ENCODE measurements at places on chromosomes 4 and X.
A peak's percentile ranks its signal among the peaks of the same experiment; 100 is the strongest.

DNA sequence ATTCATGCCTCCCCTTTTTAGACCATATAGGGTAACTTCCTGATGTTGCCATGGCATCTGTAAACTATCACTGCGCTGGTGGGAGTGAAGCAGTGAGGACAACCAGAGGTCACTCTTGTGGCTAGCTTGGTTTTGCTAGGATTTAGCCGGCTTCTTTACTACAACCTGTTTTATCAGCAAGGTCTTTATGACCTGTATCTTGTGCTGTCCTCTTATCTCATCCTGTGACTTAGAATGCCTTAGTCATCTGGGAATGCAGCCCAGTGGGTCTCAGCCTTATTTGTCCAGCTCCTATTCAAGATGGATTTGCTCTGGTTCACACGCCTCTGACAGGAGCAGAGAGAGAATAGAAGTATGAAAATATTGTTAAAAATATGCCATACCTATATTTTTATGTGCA is 355.7 kb downstream of the ADGRL3 start:
- no peak for DNase-seq

DNA sequence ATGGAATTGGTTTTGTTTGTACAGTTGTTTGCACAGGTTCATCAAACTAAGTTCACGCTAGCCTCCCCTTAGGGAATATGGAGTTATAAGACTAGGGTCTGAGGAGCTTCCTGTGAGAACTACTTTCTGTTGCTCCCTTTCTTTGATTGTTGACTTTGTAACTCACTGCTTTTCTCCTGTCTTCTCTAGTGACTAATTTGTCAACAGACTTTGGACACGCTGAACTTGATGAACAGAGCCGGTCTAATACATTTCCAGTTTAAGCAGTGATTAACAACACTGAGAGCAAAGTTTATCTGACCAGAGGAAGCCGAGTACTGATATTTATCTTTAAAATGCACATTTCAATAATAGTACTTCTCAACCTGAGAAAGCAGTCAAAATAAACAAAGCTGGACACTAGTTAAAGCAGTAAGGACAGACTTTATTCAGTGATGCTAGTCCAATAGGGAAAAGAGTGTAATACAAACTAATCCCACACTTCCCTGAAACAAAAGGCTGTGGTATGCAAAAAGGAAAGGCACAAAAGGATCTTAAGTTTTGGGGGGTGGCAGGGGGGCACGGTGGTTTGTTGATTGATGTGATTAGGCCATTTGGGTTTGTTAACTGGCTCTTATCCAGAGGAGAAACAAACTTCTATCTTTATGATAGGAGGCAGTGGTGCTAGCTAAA is 2.7 kb upstream of the NUDT9 start:
- no peak for DNase-seq

- no peak for DNase-seq
Measured at GRCh38 chrX:8879750-8880149, 78.6 kb upstream of the FAM9A start.

- DNase-seq, result no peak
Measured at GRCh38 chrX:17812763-17813162, 48.3 kb downstream of the RAI2 start.

DNA sequence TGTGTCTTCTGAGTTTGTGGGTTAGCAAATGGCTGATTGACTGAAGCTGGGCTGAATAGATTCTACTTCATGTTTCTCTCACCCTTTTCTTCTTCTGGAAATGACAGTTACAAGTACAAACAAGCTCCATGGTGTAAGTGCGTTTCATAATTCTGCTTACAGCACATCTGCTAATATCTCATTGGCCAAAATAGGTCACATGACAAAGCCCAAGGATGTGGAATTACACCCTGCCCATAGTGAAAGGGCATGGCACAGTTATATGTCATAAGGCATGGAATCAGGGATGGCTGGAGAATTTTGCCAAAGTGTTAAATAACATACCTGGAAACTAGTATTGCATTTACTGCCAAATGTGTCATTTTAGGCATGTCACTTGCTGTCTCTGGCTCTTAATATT is 327.2 kb downstream of the NKX6-1 start:
- DNase-seq, result no peak

DNA sequence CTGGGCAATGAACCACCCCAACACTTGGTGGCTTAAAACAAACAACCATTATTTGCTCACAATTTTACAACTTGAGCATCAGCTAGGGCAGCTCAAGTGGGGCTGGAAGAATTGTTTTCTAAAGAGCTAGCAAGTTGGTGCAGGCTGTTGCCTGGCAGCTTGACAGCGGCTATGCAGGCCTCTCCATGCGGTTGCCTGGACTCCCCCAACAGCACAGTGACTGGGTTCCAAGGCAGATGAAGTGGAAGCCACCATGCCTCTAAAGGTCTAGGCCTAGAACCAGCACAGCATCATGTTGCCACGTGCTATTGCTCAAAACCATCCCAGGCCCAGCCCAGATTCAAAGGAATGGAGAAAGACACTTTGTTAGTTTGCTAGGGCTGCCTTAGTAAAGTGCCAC is 114.8 kb downstream of the BCOR start:
- DNase-seq, result no peak

DNA sequence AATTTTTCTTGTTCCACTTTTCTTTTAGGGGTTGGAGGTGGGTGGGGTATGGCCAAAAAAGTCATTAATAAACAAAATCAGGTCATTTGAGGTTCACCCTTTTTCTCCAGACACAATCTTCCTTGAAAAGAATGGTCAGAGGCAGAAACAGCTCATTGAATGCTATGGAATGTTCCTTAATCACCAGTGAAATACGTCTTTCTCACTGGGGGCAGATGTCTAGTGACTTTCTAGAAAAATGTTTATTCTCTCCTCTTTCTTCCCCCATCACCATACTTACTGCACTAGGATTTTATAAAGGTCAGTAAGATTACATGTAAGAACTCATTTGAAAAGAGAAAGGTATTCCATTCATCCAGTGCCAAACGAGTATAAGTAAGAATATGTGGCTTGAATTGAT is 44.5 kb downstream of the MGST2 start:
- DNase-seq, result no peak

DNA sequence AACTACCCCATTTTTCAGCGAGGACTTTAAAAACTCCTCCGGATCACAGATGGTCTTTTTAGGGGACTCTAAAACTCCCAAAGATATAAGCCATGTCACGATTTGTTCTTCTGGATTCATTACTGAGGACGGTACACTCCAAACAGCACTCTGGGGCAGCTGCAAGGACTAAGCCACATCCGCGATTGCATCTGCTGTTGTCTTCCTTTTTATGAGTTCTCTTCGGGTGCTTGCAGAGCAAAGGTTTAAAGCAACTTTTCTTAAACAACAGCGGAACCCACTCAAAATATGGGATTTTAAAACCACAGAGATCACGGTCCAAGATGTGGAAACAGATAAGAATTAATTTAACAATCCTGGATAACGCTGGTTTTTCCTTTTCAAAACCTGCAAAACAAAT is at the start of gene ARHGEF6:
Gene ARHGEF6, minus strand, starts transcription at position 170 of the 400 bp plus-strand sequence. Its CDS starts 50 bp downstream, at position 120.
- DNase-seq, result no peak

DNA sequence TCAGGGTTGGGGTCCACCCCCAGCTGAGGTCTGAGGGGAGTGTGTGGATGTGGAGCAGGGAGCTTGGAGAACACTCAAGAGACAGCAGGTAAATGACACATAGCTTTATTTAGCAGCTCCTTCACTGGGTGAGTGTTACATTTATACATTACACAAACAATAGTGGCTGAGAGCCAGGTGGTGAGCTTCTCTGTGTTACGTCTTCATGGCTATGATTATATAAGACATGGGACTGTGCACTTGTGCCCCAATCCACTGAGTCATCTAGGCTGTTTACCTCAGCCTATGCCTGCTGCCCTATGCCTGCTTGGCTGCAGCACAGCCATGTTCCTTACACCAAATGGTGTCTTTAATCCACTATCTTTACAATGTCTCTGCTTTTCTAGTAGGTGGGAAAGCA is 459.6 kb downstream of the AFF2 start:
- DNase-seq, result no peak

DNA sequence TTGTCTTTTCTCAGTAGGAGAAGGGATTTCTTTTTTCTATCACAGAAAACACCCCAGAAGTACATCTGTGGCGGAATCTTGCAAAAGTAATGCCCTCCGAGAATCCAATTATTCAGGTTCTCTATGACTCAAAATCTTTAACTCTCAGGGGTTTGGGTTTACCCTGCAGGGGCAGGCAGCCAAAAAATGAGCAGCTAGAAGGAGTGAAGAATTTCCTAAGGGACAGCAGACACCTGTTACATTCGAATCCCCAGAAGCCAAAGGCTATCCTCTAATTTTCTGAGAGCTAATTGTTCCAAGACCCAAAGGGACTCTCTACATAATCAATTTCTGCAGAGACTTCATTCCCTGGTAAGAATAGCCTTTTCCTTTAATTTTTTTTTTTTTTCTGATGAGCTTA is 27.5 kb upstream of the CBR4 start:
- DNase-seq, result no peak

- no peak for DNase-seq
Measured at GRCh38 chr4:53191997-53192396, 173.9 kb downstream of the SCFD2 start.

- DNase-seq, result peak; percentile 19
Measured at GRCh38 chrX:68440940-68441339, 7.6 kb upstream of the OPHN1 start.

GRCh38 chrX:6803607-6804006 is 268.7 kb upstream of the VCX3A start:
- DNase-seq, result no peak

GRCh38 chrX:30183554-30183953 is 31.8 kb upstream of the MAGEB2 start:
- DNase-seq, result no peak

DNA sequence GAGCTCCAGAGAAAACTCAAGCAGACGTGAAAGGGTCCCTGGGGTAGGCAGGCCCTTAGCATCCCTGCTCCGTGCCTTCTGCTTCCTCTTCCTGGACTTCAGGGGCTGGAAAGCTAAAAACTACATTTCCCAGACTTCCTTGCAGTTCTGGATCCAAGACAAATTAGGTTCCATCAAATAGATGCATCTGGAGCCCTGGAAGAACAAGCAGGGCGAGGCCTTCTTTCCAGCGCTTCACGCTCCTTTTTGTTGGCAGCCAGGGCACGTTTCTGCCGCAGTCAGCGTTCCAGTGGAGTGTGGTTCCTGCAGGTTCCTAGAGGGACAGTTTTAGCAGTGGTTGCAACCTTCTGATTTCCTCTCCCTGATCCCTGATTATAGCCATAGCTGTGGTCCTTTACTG is 53.6 kb upstream of the MSX1 start:
- no peak for DNase-seq

DNA sequence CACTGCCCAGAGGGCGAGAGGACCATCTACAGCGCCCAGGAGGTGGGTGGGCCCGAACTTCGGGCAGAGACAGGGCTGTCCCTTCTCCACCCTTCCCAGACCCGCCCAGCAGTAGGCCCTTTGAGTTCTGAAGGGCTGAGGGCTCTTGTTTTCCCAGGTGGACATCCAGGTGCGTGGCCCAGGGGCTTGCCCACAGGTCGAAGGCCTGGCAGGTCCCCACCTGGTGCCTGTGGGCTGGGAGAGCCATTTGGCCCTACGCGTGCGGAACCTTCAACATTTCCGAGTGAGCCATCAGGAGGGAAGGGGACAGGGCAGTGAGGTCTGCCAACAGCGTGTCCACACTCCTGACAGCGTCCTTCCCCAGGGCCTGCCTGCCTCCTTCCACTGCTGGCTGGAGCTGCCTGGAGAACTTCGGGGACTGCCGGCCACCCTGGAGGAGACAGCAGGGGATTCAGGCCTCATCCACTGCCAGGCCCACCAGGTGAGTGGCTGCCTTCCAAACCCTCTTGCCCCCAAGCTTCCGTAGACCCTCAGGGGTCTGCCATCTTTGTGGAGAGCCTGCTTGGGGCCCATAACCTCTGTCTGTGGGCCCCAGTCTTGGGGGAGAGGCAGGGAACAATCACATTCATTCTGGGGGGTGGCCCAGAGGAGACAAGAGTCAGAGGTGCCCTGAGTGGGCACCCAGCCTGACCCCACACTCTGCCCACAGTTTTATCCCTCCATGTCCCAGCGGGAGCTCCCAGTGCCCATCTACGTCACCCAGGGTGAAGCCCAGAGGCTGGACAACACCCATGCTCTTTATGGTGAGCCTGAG is 6.8 kb downstream of the PLXNB3 start:
- no peak for DNase-seq

DNA sequence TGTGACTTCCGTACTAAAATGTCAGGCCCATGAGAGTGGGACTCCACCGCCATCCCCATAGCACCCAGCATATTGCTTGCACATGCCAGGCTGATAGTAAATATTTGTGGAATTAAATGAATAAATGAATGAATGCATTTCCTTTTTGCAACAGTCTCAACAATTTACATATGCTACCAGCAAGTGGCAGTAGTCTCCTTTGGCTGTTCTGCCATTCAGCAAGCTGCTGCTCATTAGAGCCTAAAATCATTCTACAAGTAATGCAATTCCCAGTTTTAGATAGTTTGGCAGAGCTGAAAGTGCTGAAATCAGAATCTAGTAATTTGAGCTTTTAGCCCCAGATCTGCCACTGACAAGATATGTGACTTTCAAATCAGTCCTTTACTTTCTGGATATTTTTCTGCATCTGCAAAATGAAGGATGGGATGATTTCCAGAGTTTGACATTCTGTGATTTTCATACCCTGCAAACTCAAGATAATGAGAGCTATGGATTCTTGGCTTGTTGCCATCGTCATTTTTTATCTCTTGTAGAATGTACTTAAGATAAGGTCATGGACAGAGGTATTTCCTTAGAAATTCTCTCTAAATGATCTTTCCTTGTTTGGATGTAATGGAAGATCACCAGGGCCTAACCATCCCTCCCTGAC is 35.7 kb upstream of the INTS6L start:
- peak; percentile 16 for DNase-seq

- DNase-seq, result no peak
Measured at GRCh38 chrX:69015564-69016292, 149.5 kb downstream of the PJA1 start.

- DNase-seq, result no peak
Measured at GRCh38 chrX:110188701-110189558, 129.0 kb downstream of the AMMECR1 start.

DNA sequence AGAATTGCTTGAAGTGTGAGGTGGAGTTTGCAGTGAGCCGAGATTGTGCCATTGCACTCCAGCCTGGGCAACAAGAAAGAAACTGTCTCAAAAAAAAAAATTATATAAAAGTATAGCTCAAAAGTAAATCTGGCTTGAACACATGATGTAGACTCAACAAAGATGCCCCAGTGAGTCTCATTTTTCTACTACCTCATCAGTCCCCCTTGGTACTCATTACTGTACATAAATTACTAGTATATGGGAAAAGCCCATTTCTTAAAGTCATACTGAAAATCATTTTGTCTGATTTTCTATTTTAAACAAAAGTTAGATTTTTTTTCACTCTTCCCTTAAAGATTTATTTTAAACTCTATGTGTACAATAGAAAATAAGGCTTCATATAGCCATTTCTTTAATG is 39.2 kb downstream of the FAM241A start:
- DNase-seq, result no peak

- no peak for DNase-seq
Measured at GRCh38 chr4:159197260-159197884, 94.5 kb downstream of the RAPGEF2 start.

- no peak for DNase-seq
Measured at GRCh38 chr4:21083413-21083812, 383.2 kb downstream of the PACRGL start.

- DNase-seq, result no peak
Measured at GRCh38 chr4:73751166-73751565, 10.8 kb downstream of the CXCL8 start.
